ENCODE measurements at places on chromosomes 4 and X. TPM values are rescaled to one million over a fixed set of nuclear protein-coding genes. Genes with fewer than 3 reads are reported as not detected.
A peak's percentile ranks its signal among the peaks of the same experiment; 100 is the strongest.

NDST4 gene
- total RNA-seq = not detected

CXCL11 gene
- total RNA-seq = not detected

ITM2A gene
- total RNA-seq = 14.7 TPM

RAB40AL gene
- 0.48 TPM for total RNA-seq

DEFB131A gene
- not detected for total RNA-seq

UGT2B11 gene
- not detected for total RNA-seq

UGT2B17 gene
- total RNA-seq = not detected

OR13H1 gene
- not detected for total RNA-seq

GRCh38 chrX:106039920-106040319 lies 1.4 kb upstream of the SERPINA7 start:
- no peaks in the 10 kb centered on the region for H3K4me1 ChIP-seq
- H3K36me3 ChIP-seq = no peaks in the 10 kb centered on the region
- no peaks in the 10 kb centered on the region for H3K27me3 ChIP-seq
- DNase-seq = peak; percentile 21
- no peak overlapping the region for H3K27ac ChIP-seq
- no peak overlapping the region for H3K4me3 ChIP-seq

GRCh38 chr4:92522356-92522755 lies 218.6 kb downstream of the GRID2 start:
- H3K4me1 ChIP-seq = peaks cover 32% of the 10 kb centered on the region
- H3K27me3 ChIP-seq = no peaks in the 10 kb centered on the region
- H3K36me3 ChIP-seq = no peaks in the 10 kb centered on the region
- H3K27ac ChIP-seq = peak overlapping the region; percentile 94

- H3K4me1 ChIP-seq = no peaks in the 10 kb centered on the region
- no peak overlapping the region for H3K27ac ChIP-seq
- DNase-seq = no peak
- no peaks in the 10 kb centered on the region for H3K36me3 ChIP-seq
- H3K27me3 ChIP-seq = no peaks in the 10 kb centered on the region
- no peak overlapping the region for H3K4me3 ChIP-seq
Measured at GRCh38 chr4:162392946-162393345, 229.1 kb upstream of the FSTL5 start.

DNA sequence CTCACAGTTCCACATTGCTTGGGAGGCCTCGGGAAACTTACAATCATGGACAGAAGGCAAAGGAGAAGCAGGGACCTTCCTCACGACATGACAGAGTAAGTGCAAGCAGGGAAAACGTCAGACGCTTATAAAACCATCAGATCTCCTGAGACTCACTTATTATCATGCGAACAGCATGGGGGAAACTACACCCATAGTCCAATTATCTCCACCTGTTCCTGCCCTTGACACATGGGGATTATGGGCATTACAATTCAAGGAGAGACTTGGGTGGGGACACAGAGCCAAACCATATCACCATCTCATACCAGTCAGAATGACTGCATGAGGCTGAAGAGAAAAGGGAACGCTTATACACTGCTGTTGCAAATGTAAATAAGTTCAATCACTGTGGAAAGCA lies 1066.9 kb upstream of the PCDH7 start:
- H3K27me3 ChIP-seq = no peaks in the 10 kb centered on the region
- H3K36me3 ChIP-seq = no peaks in the 10 kb centered on the region
- no peak for DNase-seq
- H3K4me1 ChIP-seq = no peaks in the 10 kb centered on the region

- H3K27me3 ChIP-seq = no peaks in the 10 kb centered on the region
- no peak overlapping the region for H3K27ac ChIP-seq
- no peaks in the 10 kb centered on the region for H3K36me3 ChIP-seq
- peak; percentile 2 for DNase-seq
- H3K4me3 ChIP-seq = no peak overlapping the region
Measured at GRCh38 chrX:7062276-7062675, 85.2 kb upstream of the STS start.

- H3K36me3 ChIP-seq = no peaks in the 10 kb centered on the region
- no peak overlapping the region for H3K4me3 ChIP-seq
- no peaks in the 10 kb centered on the region for H3K4me1 ChIP-seq
- H3K27ac ChIP-seq = no peak overlapping the region
- DNase-seq = no peak
Measured at GRCh38 chr4:57139783-57140182, 29.6 kb upstream of the IGFBP7 start.

GRCh38 chrX:110331444-110332030 lies 13.7 kb upstream of the AMMECR1 start:
- H3K36me3 ChIP-seq = no peaks in the 10 kb centered on the region

DNA sequence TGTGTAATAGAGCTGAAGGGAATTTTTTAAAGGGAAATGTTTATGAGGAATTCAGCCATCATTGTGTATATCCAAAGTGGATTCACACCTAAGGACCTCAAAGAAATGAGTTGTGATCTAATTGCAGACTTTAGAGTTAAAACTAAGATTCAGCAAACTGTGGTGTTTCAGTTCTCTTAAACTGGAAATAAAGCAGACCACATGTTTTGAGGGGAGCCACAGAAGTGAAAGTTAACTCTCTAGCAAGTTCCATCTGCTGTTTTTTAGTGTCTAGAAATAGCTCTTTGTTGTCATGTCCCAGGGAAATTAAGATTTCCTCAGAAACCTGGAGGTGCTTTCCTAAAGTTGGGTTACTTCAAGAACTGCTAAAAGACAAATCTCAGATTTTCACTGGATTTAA lies 97.3 kb upstream of the DDX3X start:
- no peak for DNase-seq
- peaks cover 7% of the 10 kb centered on the region for H3K4me1 ChIP-seq
- H3K27ac ChIP-seq = peak overlapping the region; percentile 31
- H3K27me3 ChIP-seq = no peaks in the 10 kb centered on the region

DNA sequence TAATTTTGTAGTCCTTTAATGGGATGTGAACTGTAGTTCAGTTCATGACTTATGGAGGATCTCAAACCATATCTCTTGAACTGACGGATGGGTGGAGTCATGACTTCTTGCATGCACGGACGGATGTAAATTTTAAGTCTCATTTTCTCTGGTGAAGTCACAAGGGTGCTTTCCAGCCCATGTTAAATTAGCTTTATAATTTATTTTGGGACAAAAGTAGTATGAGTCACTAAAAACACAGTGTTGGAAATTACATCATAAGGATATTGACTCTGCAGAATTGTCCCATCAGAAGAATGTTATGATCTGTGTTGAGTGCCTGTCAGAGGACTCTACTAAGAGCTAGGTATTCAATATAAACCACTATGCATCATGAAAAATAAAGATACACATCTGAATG lies 6.8 kb upstream of the PAGE5 start:
- no peak for DNase-seq
- no peaks in the 10 kb centered on the region for H3K36me3 ChIP-seq
- H3K27ac ChIP-seq = no peak overlapping the region
- no peaks in the 10 kb centered on the region for H3K27me3 ChIP-seq

GRCh38 chr4:105426187-105426897 lies 47.5 kb downstream of the PPA2 start:
- no peaks in the 10 kb centered on the region for H3K27me3 ChIP-seq
- H3K4me1 ChIP-seq = no peaks in the 10 kb centered on the region
- H3K27ac ChIP-seq = no peak overlapping the region
- no peak for DNase-seq
- peaks cover 20% of the 10 kb centered on the region for H3K36me3 ChIP-seq

- DNase-seq = peak; percentile 16
- no peaks in the 10 kb centered on the region for H3K27me3 ChIP-seq
- H3K4me1 ChIP-seq = no peaks in the 10 kb centered on the region
- no peak overlapping the region for H3K27ac ChIP-seq
- H3K36me3 ChIP-seq = no peaks in the 10 kb centered on the region
Measured at GRCh38 chrX:14616836-14617235, 87.5 kb downstream of the GLRA2 start.

DNA sequence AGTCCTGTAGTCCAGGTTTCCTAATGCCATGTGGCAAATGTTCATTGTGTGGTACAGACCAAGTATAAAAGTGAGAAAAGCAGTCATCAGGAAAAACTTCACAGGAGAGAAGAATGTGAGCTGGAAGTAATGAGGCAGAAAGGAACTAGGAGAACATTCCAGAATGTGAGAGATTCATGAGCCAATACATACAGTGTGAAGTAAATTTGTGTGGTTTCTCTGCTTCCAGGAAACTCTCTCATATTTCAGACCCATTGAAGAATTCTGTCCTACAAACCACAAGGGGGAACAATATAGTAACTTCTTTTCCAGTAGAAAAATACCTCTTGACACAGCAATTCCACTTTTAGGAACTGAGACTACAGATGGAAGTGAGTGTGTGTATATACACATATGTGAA lies 136.5 kb downstream of the RNF150 start:
- no peak overlapping the region for H3K27ac ChIP-seq
- no peaks in the 10 kb centered on the region for H3K36me3 ChIP-seq
- no peak overlapping the region for H3K4me3 ChIP-seq
- peaks cover 15% of the 10 kb centered on the region for H3K4me1 ChIP-seq

DNA sequence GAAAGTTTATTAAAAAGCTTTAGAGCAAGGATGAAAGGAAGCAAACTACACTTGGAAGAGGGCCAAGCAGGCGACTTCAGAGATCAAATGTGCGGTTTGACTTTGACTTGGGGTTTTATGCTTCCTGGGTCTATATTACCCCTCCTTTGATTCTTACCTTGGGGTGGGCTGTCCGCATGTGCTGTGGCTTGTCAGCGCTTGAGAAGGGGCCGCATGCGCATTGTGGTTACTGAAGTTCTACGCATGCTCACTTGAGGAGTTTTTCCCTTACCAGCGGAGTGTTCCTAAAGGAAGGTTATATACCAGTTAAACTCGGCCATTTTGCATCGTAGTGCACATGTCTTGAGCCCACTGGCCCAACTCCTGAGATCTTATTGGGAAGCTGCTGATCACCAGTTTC lies 9.9 kb downstream of the ZNF157 start:
- no peaks in the 10 kb centered on the region for H3K36me3 ChIP-seq
- H3K4me1 ChIP-seq = no peaks in the 10 kb centered on the region
- DNase-seq = no peak
- H3K4me3 ChIP-seq = no peak overlapping the region
- no peak overlapping the region for H3K27ac ChIP-seq
- H3K27me3 ChIP-seq = no peaks in the 10 kb centered on the region

DNA sequence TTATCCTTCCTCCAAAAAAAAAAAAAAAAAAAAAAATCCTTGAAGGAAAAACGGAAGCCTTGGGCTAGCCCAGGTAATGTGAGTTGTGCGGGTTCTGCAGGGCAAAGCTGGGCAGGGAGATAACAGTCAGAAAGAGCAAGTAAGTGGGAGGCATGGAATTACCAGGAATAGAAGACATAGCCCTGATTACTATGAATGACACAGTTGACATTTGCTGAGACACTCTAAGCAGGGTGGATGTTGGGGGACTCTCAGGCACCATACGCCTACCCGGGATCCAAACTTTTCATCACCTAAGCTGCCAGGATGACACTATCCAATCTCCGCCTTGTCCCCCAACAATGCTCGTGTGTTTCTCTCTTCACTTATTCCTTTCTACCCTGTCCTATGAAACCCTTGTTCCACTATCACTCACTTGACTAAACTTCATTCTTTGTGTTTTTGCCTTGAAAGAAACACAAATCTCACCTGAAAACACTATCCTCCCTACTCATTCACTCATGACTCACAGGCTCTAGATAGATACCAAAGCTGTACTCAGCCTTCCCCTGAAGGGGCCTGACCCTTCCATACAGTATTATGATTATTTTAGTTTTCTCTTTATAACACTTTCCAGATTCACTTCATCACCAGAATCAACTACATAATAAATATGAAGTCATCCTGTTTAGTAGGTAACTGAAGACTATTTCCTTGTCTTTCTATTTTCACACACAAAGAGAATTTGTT lies 158.4 kb downstream of the INPP4B start:
- no peaks in the 10 kb centered on the region for H3K36me3 ChIP-seq
- no peak for DNase-seq
- H3K4me3 ChIP-seq = no peak overlapping the region
- H3K27ac ChIP-seq = peak overlapping the region; percentile 13
- no peaks in the 10 kb centered on the region for H3K27me3 ChIP-seq

- H3K27me3 ChIP-seq = no peaks in the 10 kb centered on the region
- H3K36me3 ChIP-seq = no peaks in the 10 kb centered on the region
- DNase-seq = peak; percentile 1
- H3K27ac ChIP-seq = no peak overlapping the region
- H3K4me3 ChIP-seq = no peak overlapping the region
Measured at GRCh38 chr4:179097741-179098140, 1655.5 kb upstream of the AGA start.

All from cardiac muscle cell (in vitro differentiated cells and primary cell).